Mammary epithelial cell (primary cell): ENCODE measurements at places on chromosomes 5 and 9. TPM values are rescaled to one million over a fixed set of nuclear protein-coding genes. Genes with fewer than 3 reads are reported as not detected.

GRCh38 chr9:123426406-123426805, 70.4 kb downstream of the CRB2 start:
- DNase-seq, result peak; percentile 9

PAPPA gene
- total RNA-seq, result 0.33 TPM

CORO2A gene
- total RNA-seq, result 9.7 TPM

SPINK1 gene
- not detected for total RNA-seq

- no peak for DNase-seq
Observed at GRCh38 chr5:95531491-95531890, 23.3 kb downstream of the SKIC3 start.

GRCh38 chr5:57531333-57531732, 48.7 kb upstream of the ACTBL2 start:
- no peak for DNase-seq

- DNase-seq, result no peak
Observed at GRCh38 chr9:35952526-35953191, 5.3 kb downstream of the OR2S2 start.

DNA sequence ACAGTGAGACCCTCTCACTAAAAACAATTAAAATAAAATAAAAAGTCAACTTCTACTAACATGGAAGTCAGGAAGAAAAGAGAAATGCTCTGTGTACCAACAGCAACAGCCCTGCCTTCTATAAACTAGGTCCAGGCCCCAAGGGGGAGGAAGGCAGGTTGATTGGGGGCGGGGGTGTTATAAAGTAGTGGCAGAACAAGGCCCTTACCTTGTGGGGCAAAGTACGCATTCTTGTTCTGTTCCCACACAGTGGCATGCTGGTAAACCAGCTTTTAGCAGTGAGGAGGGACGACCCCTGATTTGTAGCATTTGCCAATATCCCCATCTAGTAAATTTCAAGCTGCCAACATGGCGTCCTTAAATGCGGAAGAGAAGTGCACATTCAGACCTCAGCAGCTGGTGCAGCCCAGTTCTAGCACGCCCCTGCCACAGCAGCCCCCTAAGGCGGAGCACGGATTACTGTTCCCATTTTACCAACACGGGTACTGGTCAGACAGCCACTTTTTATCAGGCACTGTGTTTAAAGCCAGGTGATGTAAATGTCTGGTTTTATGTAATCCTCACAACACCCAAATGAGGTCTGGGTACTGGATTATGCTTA, 69.5 kb downstream of the GTF3C4 start:
- no peak for DNase-seq

DNA sequence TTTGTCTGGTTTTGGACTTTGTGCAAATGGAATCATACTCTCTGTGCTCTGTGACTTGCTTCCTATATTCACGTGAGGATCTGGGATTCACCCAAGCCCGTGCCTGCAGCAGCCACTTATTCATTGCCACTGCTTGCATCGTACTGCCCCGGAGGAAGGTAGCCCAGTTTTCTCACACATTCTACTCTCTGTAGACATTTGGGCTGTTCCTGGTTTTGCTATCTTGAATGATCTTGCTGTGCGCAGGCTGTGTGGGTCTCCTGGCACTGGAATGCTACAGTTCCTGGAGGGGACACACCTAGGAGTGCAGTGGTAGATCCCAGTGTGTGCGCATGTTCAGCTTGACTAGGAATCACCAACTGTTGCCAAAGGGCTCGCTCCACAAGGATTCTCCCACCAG, 99.2 kb upstream of the BOD1 start:
- no peak for DNase-seq

IQGAP2 gene
- 0.83 TPM for total RNA-seq

ACTBL2 gene
- 0.16 TPM in 1 of 2 replicates, not detected in the other for total RNA-seq

- no peak for DNase-seq
Observed at GRCh38 chr5:90901261-90901660, 342.7 kb downstream of the ADGRV1 start.

F2R gene
- total RNA-seq, result 27.7 and 30.7 TPM in 2 replicates

- no peak for DNase-seq
Observed at GRCh38 chr5:34412736-34413135, 243.4 kb upstream of the RAI14 start.

- no peak for DNase-seq
Observed at GRCh38 chr9:135189497-135189896, 102.0 kb downstream of the OLFM1 start.

HAVCR1 gene
- total RNA-seq, result not detected

DNA sequence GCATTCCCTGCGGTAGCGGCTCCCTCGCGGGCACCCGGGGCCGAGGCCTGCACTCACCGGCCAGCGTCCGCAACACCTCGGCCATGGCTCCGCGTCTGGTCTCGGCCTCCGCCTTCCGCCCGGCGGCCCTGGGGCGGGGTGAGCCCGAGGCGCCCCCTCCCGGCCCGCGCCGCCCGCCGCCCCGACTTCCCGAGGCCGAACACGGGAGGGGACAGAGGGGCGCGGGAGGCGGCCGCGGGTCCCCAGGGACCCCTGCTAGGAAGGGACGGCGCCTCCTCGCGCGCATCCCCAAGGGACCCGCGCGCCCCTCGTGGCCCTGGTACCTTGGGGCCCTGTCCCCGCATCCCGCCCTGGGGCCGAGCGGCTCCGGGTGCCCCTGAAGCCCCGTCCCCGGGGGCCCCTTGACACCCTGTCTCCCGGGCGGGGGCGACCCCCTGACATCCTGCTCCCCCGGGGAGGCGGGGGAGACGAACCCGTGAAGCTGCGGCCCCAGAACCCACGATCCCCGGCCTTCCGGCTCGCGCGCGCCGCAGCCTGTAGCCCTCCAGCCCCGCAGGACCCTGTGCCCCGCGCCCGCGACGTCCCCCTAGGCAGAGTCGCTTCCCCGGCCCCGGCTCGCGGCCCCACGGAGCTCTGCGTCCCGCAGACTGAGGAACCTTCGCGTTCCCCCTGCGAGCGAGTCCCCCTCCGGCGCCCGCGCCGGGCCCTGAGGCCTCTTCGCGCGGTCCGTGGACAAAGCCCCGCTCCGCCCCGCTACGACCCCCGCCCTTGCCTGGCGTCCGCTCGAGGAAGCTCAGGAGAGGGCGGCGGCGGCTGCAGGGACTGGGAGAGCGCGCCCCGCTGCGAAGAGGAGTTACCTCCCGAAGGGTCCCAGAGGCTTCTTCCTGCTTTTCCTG, at the start of gene ABO:
TSS of gene ABO (minus strand) at position 97 of the 896 bp plus-strand sequence.
- no peak for DNase-seq

DNA sequence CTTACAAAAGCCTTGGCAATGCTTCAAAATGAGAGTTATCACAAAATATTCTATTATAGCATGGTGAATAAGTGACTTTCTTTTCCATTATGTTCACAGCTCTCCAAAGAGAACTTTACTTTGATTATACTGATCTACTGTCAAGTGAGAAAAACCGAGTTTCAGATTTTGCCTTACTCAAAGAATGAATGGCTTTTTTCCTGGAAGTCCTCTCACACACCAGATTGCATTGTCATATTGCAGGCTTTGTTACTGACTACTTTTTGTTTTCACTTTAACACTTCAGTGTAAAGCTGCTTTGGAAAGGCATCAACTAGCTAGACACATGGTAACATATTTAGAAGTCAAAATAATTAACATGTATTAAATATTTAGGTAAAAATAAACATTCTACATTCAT, 765.2 kb upstream of the NUDT12 start:
- no peak for DNase-seq

DNA sequence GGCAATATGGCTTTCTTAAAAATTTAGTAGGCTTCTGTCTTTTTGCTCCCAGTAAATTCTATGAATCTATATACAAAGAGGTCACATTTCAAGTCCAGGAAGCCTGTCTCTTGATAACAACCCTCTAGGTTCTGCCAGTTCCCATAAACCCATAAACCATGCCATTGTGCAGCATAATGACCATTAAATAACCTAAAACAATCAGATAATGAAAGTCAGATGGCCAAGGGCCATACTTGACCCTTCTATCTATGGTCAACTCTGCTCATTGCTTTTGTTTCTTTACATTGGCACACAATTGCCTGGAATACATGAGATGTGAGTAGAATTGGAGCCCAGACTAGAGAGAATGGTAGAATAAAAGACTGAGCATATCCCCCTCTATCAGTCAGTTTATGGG, 305.4 kb upstream of the KIF2A start:
- no peak for DNase-seq

GRCh38 chr5:105968981-105969380, 1701.8 kb downstream of the EFNA5 start:
- no peak for DNase-seq

ASS1 gene
- total RNA-seq, result 683 TPM

PLPPR1 gene
- total RNA-seq, result 0.33 TPM
